D721Med (cell line): ENCODE measurements at places on chromosomes 6 and 20.

GRCh38 chr20:878511-879307 is 37.4 kb downstream of the ANGPT4 start:
- DNase-seq, result no peak

DNA sequence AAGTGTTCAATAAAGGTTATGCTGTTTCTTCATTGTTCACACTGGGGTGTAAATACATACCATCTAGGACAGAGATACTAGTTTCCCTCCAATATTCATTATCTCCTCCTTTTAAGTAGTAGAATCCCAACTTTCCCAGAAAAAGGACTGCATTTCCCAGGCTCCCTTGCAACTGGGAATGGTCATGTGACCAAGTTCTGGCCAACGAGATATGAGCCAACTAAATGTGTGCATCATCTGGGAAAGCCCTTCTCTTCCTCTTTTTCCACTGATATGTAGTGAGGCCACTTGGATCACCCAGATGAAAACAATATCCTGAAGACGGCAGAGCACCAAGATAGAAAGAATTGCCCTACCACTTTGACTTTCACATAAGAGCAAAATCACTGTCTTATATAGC is 97.9 kb upstream of the PTPRT start:
- DNase-seq, result no peak

GRCh38 chr6:35259948-35260590 is 534 bp downstream of the ZNF76 start:
- DNase-seq, result no peak

DNA sequence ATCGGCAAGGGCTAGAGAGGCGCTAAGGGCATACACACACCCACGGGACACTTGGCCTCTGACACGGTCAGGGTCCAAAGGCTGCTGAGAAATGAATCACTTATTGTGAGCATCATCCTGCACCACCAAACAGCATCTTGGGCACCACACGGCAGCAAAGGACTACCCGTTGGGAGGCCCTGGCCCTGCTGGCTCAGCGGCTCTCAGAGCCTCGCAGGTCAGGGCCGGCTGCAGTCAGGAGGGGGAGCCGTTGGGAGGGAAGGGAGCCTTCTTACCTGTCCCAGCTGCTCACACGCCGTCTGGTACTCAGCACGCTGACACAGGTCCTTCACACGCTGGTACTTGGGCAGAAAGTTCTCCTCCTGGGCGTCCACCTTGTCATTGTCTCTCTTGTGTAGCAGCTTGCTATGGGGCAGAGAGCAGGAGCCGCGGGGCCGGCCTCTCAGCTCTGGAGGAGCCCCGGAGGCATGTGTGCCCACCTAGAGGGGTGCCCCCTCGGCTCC is 109.0 kb downstream of the SULF2 start:
- no peak for DNase-seq

GRCh38 chr6:154341871-154342270 is 14.7 kb downstream of the IPCEF1 start:
- no peak for DNase-seq

GRCh38 chr6:105431226-105431625 is 28.3 kb upstream of the PREP start:
- no peak for DNase-seq
